ENCODE measurements at places on chromosomes 2 and 18.

- DNase-seq: no peak
Observed at GRCh38 chr2:85792783-85793441, 39.1 kb downstream of the ATOH8 start.

- no peak for DNase-seq
Observed at GRCh38 chr2:50782543-50782942, 249.4 kb downstream of the NRXN1 start.

GRCh38 chr2:101466426-101466825, 8.5 kb downstream of the RFX8 start:
- DNase-seq: no peak

DNA sequence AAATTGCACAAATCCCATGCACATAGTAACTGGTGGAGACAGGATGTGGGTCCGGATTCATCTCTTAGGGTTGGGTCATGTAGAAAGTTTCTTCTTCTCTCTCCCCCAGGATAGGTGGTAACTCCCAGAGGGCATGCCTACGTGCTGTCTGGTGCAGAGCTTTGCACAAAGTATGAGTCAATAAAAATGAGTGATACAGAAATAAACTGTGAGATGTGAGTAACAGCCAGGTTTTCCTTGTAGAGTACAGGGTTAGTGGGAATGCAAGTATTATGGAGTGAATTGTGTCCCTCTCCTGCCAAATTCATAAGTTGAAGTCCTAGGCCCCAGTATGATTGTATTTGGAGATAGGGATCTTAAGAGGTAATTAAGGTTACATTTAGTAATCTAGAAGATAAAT, 289.4 kb downstream of the ALK start:
- no peak for DNase-seq

DNA sequence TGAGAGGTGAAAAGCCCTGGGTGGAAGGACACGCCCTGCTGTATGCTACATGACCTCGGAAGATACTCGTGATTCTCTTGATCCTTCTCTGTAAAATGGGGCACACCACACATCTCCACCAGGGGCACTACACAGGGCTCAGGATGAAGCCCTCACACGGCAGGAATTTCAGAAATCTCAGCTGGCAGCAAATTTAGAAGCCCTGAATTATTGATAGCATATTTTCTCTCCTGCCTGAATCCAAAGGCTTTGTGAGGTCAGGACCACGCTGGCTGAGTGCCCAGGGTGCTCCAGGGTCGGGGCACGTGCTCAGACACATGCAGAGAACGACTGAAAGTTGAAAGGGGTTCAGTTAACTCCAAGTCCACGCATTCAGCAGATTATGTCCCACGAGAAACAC, 42.1 kb upstream of the GALR1 start:
- no peak for DNase-seq

DNA sequence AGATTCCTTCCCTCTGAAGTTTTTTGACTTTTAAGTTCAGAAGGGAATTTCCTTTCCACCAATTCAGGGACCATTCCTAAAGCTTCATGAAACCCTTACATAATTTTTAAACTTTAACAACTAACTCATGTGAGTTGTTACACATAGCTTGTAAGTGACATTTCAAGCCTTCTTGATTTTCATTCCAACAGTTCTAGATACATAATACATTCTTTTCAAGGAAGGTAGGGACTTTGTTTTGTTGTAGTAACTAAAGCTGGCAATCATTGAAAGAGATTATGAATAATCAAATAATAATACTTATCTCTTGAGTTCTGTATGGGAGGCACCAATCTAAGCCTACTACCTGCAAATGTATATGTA, 45.4 kb downstream of the SETBP1 start:
- DNase-seq: no peak

- DNase-seq: no peak
Observed at GRCh38 chr18:813172-814071, 1.4 kb upstream of the YES1 start.

- DNase-seq: no peak
Observed at GRCh38 chr2:8515864-8516533, 165.9 kb upstream of the ID2 start.

DNA sequence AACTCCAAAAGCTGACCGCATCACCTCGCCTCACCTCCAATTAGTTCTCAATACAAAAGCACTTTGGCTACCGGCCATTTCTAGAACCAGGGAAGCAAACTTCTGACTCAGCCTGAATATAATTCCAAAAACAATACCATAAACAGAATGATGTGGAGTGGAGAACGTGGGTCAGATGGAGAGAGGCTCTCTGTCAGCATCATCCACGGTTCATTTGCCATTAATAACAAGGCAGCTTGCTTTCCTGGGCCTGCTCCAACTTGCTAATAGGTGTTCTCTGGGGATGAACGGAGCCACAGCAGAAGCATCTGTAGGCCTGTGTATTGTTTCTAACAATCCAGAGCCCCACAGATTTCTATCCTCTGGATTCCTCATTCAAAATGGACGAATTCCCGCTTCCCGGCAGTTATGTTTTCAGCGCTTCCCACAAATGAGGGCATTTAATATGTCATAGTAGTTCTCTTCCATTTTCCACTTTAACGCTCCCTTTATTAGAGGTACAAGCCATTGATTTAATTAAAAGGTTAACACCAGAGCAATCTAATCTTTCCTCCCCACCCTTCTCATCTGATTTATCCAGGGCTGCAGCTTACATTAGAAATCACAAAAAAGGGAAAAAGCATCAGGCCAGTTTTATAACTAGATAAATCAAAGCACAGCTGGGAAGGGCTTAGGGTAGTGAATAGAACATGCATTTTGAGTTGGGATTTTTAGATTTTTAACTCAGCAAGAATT, 23.2 kb upstream of the CNTNAP5 start:
- no peak for DNase-seq

- DNase-seq: no peak
Observed at GRCh38 chr2:45282646-45283045, 273.4 kb upstream of the SIX2 start.

- no peak for DNase-seq
Observed at GRCh38 chr2:187982668-187983067, 309.0 kb upstream of the GULP1 start.
